RWPE1 (cell line): ENCODE measurements at places on chromosomes 5 and 9.

- DNase-seq: peak; percentile 73
Observed at GRCh38 chr9:36470643-36471290, 70.7 kb upstream of the RNF38 start.

DNA sequence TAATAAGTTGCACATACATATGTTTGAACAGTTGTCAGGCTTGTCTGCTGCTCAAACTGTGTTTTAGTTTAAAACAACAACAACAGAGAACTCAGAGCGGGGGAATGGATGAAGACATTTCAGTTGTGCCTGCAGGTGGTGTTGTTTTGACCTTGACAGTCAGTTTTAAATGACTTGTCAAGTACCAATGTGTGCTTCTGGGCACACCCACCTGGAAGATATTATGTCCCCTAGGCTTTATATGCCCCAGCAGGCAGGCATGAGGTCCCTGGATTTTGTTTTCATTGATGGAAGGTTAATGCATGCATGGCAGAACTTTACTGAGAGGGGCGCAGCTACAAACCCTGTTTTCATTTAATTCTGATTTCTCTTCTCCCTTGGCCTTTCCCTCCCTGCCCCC, 84.6 kb downstream of the AOPEP start:
- DNase-seq: no peak

GRCh38 chr9:18478501-18479361, 4.8 kb downstream of the ADAMTSL1 start:
- DNase-seq: no peak

GRCh38 chr5:132410451-132411303, 41.2 kb downstream of the SLC22A5 start:
- DNase-seq: peak; percentile 83

GRCh38 chr9:76510041-76510440, 51.1 kb downstream of the GCNT1 start:
- DNase-seq: no peak

- no peak for DNase-seq
Observed at GRCh38 chr5:1860021-1860610, 22.6 kb downstream of the IRX4 start.

DNA sequence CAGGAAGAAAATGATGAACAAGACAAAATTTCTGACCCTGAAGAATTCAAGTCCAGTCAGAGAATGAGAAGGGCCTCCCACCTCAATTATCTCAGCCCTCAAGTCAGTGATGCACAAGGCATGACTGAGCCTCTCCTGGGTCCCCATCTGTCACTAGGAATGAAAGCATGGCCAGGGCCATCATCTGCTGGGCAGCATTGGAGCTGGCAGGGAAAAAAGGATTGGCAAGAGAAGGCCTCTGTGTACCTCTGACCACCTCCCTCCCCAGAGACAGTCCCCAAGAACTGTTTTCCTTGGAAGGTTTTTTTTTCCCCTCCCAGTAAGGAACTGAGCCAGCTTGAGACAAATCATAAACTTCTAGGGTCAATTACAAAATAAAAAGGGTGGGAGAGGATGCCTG, 76.7 kb downstream of the KLHL3 start:
- no peak for DNase-seq

GRCh38 chr5:154470947-154471870, 6.8 kb downstream of the HAND1 start:
- DNase-seq: no peak

DNA sequence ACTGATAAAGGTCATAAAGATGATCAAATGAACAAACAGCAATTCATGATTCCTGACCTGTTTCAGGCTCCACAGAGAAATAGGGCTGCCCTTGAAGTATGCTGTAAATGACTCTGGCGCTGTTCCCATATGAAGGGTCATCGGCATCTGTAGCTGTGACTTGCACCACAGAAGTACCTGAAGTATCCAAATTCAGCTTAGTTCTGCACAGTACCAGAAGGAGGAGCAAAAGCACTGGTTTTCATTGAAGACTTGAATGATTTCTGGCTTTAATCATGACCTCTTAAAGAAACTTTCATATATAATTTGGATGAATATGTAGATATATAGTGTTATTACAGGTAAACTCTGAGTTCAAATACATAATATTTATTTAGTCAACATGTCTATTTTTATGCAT, 109.1 kb downstream of the CDH10 start:
- no peak for DNase-seq

GRCh38 chr5:138658676-138659075, 83.5 kb upstream of the HSPA9 start:
- DNase-seq: no peak
